Skeletal muscle tissue (tissue), 5 donors: ENCODE measurements at places on chromosomes 7 and 10. TPM values are rescaled to one million over a fixed set of nuclear protein-coding genes. Genes with fewer than 3 reads are reported as not detected.

Gene CYP26C1
- total RNA-seq: not detected

Gene TMEM140
- total RNA-seq: 1.6 TPM

Gene OR13A1
- not detected for total RNA-seq

Gene EIF5AL1
- total RNA-seq: under 0.01 TPM

Gene JAKMIP3
- total RNA-seq: under 0.01 TPM

Gene OLAH
- total RNA-seq: 1.0 TPM

Gene ZNF425
- total RNA-seq: 5.2 TPM
